ENCODE measurements at places on chromosomes 5 and 9. TPM values are rescaled to one million over a fixed set of nuclear protein-coding genes. Genes with fewer than 3 reads are reported as not detected.

DNA sequence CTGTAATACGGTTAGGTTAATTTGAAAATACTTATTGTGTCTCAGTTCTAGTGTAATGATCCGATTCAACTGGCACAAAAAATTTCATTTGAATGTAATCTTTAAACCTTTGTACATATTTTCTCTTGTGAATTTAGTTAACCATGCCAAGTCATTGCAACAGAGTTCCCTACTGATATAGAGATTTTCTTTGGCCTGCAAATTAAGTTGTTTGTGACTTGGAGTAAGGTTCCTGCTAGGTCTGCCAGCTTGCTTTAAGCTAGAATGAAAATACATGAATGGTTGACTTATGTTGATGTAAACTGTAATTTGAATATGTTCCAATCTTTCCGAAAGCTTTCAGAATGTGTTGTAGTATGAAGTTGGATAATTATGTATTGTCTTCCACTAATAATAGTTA lies 1004.1 kb upstream of the EDIL3 start:
- DNase-seq: peak; percentile 1

GRCh38 chr9:132543960-132544359 lies 38.4 kb upstream of the BARHL1 start:
- peak; percentile 7 for DNase-seq

DNA sequence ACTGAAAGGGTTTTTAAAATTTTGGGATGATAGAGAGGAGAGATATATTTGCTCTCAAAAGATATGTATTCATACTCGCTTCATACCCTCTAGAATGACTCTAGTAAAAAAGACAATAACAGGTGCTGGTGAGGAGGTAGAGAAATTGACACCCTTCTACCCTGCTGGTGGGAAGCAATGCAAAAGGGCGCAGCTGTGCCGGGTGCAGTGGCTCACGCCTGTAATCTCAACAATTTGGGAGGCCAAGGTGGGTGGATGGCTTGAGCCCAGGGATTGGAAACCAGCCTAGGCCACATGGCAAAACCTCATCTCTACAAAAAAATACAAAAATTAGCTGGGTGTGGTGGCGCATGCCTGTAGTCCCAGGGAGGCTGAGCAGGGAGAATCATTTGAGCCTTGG lies 33.9 kb upstream of the NXNL2 start:
- DNase-seq: no peak

DNA sequence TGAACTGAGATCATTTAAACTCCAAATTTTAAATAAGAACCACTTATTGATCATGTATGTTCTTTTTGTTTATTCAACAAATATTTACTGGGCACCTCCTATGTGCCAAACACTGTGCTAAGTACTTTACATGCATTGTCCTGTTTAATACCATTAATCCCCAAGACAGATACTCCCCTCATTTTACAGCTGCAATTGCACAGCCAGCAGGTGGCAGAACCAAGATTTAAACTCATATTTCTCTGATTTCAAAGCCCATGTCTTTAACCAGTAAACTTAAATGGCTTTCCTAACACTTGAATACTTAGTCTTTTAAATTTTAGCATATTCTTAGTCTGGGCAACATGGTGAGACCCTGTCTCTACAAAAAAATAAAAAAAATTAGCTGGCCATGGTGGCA lies 43.4 kb upstream of the KIAA1958 start:
- no peak for DNase-seq

GRCh38 chr9:365436-365835 lies 150.8 kb downstream of the DOCK8 start:
- peak; percentile 34 for DNase-seq

DNA sequence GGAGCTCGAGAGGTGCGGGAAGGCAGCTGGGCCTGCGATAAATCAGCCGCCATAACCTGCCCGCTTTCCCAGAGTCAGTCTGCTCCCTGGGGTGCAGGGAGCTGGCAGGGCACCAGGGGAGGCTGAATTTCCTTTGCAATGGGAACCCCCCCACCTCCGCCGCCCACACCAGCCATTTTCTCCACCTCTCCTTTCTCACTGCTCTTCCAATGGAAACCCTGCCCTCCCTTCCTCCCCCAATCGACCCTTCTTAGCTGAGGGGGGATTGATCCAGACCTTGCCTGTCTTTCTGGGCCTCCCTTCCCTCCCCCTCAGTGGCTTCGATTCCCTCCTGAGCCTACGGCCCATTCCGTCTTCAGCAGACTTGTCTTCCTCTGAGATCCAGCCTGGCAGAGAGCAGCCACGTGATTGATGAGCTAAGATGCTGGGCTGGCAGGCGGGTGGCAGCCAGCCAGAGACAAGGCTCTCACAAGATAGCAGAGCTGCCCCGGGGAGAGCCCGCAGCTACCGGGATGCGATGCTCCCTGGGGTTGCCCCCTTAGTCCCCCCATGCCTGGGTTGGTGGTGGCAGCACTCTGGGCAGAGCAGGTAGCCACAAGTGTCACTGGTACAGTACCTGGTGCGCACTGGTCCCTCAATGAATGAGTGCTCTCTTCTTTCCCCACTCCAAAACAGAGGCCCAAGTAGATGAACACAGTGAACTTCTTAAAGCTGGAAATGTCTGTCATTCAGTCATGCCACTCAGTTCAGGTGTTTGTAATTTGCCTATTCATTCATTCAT lies 53.7 kb upstream of the FABP6 start:
- DNase-seq: peak; percentile 52

DNA sequence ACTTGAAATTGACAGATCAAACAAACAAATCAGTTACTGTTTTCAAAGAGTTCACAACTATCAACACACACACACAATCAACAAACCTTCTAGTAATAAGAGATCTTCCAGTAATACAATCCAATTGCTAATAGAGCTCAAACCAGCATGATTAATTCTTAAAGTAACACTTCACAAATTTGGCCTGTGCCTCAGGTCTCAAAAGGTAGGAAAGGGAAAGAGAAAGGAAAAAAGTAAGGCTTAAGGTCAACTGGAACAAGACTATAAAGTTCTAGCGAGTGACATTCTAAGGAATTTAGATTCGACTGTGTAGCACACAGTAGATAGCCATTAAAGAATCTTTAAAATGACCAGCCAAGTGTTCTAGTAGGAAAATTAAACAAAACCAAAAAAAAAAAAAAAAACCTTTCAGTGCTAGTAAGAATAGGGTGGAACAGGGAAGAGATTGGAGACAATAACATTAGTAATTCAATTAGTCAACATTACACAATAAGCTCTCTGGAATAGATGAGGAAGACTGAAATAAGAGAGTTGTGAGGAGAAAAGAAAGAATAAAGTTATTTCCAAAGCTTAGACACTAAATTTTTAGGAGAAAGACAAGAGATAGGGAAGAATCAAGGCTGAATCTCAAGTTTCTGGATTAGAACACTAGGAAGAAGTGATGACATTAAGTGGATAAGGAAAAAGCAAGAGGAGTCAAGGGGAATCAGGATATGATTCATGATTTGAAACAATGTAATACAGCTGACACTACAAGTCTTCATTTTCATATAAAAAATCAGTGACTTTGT lies 86.1 kb downstream of the FBXL17 start:
- DNase-seq: no peak

DNA sequence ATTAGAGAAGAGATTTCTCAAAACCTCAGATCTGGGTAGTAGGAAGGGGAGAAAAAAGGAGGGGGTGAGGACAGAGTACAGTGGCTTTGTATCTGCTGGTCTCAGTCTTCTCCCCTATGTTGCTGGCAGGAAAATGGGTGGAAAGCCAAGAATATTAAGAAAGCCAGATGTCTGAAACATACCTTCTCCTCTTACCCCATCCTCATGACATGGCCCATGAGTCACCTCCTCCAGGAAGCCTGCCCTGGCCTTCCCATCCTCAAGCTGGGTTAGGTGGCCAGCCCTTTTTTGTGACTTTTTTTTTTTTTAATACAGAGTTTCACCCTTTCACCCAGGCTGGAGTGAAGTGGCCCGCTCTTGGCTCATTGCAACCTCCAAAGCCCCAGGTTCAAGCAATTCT lies 61.8 kb downstream of the ABCA1 start:
- DNase-seq: no peak

DNA sequence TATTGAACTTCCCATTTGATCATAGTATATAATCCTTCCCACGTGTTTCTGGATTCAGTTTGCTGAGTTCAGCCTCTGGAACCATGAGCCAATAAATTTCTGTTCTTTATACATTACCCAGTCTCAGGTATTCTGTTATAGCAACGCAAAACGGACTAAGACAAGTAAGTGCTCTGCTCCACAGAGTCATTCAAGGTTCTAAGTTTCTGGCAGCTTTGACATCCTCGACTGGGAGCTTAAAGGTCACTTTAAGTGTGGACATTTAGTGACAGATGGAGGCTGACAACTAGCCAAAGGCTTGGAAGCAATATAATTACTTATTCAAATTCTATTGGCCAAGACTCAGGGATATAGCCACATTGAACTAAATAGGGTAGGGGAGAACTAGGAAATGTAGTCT lies 177.7 kb upstream of the RASEF start:
- no peak for DNase-seq

BHMT2 gene
- total RNA-seq: 2.7 TPM

ECPAS gene
- total RNA-seq: 89.0 TPM

IGFBPL1 gene
- 0.84 TPM for total RNA-seq

Data from muscle of leg (tissue), 16 donors.